ENCODE measurements at places on chromosomes 4 and X.

DNA sequence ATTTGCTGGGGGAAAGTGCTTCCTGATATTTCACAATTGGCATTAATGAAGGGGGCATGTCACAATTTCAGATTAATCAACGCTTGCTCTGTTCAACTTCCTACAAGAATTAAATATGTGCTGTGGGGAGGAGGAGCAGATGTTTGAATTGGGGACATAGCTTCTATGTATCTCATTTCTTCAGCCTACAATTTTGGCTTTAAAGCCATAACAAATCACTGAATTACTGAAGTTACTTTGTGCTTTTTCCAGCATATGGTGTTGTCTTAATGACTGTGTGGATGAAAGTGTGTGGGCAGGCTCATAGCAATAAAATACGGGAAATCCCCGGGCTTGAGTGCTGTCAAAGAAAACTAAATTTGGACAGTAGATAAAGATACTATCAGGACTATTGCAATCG is 813 bp downstream of the TLR7 start:
- DNase-seq, result no peak

DNA sequence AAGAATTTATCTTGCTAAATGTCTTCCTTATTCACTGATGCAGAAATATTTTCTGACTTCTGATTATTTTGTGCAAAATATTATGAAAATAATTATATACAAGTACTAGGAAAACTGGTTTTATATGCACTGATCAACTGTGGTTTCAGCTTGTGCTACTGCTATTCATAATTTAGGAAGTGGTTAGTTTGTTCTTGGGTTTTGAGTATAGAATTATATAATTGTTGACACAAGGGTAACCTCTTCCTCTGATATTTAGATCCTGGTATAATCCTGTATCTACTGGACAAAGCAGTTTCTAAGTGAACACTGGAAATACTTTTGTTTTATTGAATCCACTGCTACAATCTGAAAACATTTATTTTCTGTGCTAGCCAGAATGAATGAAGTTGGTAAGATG is 182.8 kb downstream of the PDGFC start:
- DNase-seq, result no peak

DNA sequence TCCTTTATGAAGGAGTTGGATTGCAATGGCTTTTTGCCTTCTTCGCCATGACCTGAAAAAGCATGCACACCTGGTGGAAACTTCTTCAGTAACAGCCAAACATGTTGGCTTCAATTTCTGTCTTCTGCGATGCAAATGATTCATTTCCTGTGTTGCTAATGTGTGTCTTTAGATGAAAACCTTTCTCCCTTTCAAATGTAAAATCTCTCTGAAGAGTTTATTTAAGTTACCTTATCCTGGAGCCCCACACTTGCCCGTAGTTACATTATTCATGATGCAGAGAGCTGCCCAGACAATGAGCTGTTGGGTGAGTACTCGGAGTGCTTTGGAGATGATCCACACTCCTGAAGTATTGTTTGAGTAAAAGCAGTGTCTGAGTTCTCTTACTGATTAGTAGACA is 1100.9 kb downstream of the RPA4 start:
- no peak for DNase-seq

DNA sequence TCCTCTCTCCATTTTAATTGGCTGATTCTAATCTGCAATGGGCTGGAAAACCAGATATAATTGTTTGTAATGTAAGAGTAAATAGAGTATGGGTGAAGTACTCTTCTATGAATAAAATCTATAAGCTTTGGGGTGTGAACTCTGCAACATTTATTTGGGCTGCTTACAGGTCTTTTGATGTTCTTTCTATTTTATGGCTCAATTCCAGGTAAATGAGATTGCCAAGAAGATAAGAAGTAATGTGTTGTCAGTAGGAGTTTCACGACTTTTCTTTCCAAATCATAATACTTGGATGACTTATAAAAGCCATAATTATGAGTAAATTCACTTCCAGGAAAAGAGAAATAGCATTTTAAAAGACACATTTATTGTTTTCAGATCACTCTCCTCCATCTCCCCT is 103.5 kb downstream of the FMR1NB start:
- DNase-seq, result no peak
